ENCODE measurements at places on chromosomes 11 and 22. TPM values are rescaled to one million over a fixed set of nuclear protein-coding genes. Genes with fewer than 3 reads are reported as not detected.

The OR52E6 gene
- not detected for polyA plus RNA-seq

The C1QTNF4 gene
- not detected for polyA plus RNA-seq

The CARNS1 gene
- 0.38 TPM for polyA plus RNA-seq

GRCh38 chr11:117011541-117011898, 86.7 kb downstream of the SIK3 start:
- DNase-seq = no peak

DNA sequence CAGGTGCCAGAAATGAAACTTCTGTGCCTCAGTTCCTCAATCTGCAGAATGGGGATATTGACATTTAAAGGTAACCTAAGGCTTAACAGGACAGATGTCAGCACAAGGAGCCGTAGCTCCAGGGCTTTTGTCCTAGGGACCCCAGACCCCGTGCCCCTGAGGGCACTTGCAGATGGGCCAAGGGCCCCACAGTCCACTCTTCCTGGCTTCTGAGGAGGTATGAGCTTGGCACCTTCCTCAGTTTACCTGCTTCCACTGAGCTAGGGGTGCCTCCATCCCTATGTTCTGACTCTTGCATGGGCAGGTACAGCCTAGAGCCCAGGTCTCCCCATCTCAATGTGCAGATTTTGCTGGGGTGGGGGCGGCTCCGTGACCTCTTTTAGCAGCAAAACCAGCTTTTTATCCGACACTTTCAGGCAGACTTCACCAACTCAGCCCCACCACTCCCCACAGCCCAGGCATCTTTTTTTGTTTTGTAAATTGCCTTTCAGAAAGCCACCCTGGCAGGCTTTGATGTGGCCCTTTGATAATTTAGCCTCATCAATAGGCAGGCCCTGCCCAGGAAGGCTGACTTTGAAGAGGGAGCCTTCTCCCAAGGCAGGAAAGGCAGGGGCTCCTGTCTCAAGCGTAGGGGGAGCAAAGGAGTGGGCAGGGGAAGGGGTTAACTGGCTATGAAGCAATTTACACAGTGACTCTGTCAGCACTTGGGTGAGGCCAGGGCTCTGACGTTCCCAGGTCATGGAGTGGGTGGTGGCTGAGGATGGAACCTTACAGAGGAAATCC, 23.7 kb upstream of the FGF3 start:
- peak; percentile 19 for DNase-seq

GRCh38 chr11:6746086-6746618, 25.6 kb downstream of the OR2AG2 start:
- no peak for DNase-seq

DNA sequence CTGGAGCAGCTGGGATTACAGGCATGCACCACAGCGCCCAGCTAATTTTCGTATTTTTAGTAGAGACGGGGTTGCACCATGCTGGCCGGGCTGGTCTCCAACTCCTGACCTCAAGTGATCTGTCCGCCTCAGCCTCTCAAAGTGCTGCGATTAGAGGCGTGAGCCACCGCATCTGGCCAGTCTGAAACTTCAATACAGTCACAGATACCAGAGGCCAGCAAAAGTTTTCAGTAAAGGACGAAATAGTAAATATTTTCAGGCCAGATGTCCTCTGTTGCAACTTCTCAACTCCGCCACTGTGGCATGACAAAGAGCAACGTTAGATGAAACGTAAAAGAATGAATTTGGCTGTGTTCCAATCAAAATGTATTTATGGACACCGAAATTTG, 403.6 kb downstream of the MN1 start:
- DNase-seq = peak; percentile 64

DNA sequence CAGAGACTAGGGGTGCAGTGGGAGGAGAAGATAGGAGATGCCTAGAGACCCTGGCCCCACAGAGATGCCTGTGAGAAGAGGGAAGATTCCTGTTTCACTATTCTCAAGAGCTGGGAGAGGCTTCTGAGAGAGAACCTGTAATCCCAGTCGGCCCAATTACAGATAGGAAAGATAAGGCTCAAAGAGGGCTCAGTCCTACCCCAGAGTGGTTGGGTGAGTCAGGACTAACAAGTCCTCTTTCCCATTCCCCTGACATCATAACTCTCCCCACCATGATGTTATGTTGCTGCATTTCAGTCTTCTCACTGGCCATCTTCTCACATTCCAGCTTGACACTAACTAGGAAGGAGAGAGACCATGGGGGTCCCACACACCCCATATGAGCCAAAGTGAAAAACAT, 17.9 kb downstream of the ARHGEF12 start:
- no peak for DNase-seq

- no peak for DNase-seq
Observed at GRCh38 chr11:128375961-128376360, 211.4 kb downstream of the ETS1 start.

DNA sequence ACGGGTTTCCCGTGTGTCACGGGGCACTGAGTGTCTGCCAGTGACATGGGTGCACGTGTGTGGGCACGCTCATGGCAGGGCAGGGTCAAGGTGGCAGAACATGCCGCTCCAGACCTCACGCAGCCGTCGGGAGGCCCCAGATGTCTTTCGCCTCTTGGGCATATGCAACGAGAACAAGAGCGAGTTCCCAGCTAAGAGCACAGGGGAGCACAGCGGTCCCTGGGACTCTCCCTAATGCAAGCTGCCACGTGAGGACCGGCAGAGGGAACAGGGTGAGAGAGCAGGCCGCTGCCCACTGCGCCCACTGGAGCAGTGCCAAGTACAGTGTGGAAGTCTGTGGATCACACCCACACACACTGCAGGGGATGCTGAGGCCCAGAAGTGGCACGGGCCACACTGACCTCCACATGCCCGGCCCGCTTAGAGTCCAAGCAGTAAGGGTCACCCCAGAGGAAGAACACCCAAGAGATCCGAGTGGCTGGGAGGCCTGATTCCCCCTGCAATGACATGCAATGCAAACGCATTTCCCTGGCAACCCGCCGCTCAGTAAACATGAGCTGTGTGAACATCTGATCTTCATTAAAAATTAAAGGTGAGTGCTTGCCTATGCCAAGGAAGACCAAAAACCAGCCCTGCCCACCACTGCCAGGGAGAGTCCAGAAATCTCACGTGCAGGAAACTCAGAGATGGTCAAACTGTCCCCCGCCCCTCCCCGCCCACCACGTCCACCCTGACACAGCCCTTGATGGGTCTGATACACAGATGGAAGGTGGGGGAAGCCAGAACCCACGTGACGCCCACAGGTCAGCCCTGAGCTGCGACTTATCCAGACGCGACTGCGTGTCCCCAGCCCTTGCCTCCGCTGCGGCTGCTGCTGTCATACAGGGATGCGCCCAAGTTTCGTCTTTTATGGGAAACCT, 11.7 kb downstream of the CERK start:
- DNase-seq = no peak
